ENCODE measurements at places on chromosomes 1 and 21.

DNA sequence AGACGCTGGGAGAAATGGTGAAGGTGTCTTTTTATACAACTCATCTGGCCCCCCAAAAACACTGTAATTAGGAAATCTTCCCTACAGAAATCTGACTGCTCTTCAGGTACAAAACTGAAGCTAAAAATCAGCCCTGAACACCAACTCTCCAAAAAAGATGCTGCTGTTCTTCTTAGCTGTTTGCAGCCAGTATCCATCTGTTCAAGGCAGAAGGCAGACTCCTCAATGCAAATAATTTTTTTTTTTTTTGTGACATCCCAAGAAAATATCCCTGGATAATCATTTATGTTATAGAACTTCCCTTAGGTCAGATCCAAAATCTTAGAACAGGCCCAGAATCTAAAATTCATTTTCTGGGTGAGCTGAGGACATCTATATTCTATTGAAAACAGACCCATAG lies 36.5 kb downstream of the TRIT1 start:
- no peak for DNase-seq

GRCh38 chr21:15592271-15592860 lies 137.4 kb upstream of the USP25 start:
- no peak for DNase-seq

DNA sequence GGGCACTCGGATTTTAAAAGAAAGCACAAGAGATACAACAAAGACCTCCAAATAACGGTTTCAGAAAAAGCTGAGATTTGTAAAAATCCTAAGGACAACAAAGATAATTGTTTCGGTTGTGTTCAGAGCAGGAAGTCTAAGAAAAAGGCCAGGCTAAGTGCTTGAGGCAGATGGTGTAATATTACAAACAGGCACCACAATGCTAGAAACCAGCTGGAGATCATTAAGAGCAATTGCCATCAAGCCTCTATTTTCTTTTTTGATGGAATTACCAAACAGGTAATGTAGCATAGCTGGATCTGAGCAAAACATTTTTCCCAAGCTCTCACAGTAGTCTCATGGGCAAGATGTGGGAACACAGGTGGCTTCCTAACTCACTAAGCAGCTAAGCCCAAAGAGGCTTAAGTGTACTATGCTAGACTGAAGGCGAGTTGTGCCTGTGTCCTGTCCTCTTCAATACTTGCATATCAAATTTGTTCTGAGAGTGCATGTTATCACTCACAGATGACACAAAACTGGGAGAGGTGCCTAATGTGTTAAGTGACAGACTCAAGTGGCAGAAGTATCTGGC lies 161.6 kb downstream of the GLUL start:
- DNase-seq: no peak

- no peak for DNase-seq
Measured at GRCh38 chr1:205001162-205001561, 41.9 kb upstream of the CNTN2 start.

DNA sequence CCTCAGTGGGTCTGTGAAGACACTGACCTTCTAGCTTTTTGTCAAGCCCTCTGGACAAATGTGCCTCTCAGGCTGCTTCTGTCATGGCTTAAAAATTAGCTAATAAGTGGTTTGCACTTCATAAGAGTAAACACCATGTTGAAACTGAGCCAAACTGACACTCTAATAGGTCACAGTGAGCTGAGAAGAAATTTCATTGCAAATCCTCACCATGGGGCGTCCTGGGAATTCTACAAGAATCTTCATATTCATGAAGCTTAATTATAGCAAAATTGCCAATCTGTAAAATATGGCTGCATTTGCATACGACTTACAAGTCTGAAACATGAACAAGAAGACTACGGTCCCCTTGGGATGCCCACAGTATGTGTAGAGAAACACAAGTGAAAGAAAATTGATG lies 188.6 kb downstream of the DSCAM start:
- DNase-seq: no peak

GRCh38 chr21:43361127-43361492 lies 65.8 kb downstream of the SIK1 start:
- peak; percentile 29 for DNase-seq

GRCh38 chr1:98437011-98437410 lies 224.5 kb upstream of the SNX7 start:
- DNase-seq: no peak
